HuH-7 (cell line): ENCODE measurements at places on chromosomes 12 and 14.
A peak's percentile ranks its signal among the peaks of the same experiment; 100 is the strongest.

- DNase-seq: no peak
These were observed 34.3 kb downstream of the DHRS2 start for GRCh38 chr14:23670481-23670880.

DNA sequence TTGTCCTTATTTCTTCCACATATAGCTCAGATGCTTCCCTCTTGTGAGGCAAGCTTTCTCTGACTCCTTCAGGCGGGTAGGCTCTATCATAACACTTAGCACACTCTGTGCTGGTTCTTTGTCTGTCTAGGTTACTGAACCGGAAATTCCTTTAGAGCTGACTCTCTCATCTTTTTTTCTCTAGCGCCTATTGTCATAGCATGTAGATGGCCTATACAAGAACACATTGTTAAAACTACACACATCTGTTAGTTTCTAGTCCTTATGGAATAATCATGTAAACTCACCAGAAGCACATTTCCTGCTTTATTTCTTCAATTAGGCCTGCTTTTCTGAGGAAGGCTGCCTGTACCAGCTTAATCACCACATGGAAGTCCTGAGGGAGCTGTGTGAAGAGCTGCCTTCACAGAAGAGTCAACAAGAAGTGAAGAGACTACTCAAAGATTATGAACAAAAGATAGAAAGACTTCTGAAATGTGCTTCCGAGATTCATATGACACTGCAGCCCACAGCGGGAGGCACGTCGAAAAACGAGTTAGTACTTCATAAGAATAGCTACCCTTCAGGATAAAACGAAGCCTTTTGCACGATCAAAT is 143.9 kb downstream of the SYNE2 start:
- DNase-seq: no peak

DNA sequence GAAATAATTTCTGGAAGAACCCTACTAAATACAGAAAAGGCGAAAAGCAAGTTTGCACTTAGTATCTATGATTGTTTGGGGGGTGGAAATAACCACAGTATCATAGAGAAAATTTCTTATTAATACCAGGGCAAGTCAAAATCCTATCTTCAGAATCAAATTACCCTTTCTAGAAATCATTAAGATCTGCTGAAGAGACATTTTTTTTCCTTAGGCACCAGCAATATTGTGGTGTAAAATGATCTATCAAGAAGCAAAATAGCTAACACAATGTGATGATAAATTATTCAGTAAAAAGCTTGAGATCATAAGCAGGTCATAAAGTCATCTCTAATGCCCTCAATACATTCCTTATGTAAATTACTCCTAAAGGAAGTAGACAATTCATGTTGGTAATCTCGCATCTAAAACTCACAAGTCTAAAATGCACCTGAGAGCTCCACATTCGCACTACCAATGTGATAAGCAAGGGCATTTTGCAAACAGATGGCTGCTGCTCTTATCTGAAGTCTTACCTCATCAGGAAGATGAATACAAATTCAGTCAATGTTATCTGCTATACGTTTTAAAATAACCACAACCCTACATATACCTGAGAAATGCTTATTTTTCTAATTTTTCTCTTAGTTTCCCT is 14.6 kb downstream of the HEATR5A start:
- peak; percentile 68 for DNase-seq

GRCh38 chr12:80470403-80470802 is 26.4 kb downstream of the PTPRQ start:
- no peak for DNase-seq

DNA sequence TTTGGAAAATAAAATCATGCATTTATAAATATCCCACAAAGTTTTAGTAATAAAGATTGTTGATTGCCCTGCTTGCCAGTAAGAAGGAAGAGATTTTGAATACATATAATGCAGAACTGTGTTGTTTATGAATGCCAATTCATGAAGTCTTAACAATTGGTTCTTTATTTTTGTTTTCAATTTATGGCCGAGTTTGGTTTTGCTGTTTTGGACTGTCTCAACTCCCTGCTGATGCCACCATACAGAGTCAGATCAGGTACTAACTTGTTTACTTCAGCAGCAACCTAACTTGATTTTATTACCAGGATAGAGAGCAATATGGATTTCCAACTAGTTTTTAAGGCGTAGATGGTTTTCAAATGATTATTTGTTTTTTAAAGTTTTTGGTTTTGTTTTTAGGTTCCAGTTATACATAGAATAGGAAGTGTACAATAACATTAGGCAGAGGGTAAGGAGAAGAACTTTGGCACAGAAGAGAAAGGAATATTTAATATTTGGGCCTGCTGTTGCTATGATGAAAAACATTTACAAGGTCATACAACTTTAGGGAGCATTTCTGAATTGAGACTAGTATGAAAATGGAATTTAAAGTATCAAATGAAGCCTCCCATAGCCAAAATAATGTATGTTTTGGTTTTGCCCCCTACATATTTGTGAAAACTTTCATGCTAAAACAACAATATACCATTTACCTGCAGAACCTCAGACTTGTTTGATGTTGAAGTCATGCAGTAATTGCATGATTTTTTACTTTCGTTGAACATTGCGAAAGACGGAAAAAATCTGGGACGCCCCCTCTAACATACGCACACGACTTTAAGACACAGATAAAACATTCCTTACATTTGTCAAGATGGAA is 904 bp upstream of the FAM177A1 start:
- DNase-seq: no peak

DNA sequence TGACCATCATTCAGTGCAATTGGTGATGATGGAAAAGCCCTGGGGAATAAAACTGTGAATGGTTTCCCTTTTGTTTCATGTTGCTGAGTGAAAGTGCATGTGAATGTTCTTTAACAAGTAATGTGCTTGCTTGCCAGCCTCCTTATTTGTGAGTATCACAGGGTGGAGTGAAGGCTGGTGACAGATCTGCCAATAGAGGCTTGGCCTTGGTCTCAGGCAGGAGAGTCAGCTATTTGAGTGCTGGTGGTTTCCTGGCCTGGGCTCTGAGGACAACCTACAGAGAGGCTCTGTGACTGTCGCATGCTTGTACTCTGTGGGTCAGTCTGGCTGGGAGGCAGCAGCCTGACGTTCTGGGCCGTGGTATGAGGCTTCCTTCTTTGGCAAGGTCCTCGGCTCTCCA is 20.7 kb downstream of the KRT85 start:
- no peak for DNase-seq

DNA sequence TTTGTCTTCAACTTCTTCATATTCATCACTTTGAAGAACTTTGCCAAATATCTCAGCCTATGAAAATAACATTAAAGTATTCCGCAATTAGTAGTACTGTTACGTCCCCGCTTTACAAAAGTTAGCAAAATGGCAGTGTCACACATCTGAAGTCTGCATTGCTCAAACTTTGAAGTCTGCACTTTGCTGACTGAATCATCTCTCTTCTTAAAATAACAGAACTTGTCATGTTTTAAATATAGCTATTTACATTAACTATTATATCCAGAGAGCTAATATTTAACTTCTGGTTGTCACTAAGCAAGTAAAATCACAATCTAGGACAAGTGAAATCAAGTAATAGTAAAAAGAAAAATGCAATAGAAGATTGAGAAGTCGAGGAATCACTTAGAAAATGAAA is 34.5 kb downstream of the IPO8 start:
- no peak for DNase-seq

DNA sequence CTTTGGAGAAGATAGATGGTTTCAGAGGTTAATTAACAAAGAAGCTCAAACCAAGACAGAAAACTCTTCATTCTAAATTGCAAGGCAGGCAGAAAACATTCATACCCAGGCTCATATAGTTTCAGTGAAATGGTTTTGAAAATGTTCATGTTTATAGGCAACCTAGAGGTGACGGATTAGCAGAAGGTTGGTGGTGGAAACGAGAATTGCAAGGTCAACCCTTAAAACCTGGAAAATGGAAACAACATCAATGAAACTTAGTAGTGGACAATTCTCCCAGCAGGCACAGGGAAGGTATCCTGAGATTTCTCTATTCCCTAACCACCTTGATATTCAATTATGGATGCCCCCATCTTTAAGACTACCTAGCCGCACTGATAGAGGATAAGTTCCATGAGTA is 965 bp downstream of the CD163 start:
- DNase-seq: no peak

- peak; percentile 31 for DNase-seq
These were observed 666.6 kb downstream of the NRXN3 start for GRCh38 chr14:78836777-78837176.

DNA sequence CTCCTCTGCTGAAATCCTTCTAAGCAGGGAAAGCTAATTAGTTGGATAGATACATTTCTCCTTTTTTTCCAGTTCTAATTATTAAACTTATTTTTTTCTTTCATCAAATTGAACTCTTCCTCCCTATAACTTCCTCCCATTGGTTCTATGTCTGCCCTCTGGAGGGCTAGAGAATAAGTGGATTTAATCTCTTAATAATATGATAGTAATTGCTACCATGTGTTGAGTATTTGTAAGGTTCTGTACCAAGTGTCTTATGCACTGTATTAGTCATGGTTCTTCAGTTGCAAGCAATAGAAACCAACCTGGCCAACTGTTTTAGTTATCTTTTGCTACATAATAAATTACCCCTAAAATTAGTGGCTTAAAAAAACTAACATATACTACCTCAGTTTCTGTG is 190.5 kb upstream of the PLXNC1 start:
- no peak for DNase-seq

DNA sequence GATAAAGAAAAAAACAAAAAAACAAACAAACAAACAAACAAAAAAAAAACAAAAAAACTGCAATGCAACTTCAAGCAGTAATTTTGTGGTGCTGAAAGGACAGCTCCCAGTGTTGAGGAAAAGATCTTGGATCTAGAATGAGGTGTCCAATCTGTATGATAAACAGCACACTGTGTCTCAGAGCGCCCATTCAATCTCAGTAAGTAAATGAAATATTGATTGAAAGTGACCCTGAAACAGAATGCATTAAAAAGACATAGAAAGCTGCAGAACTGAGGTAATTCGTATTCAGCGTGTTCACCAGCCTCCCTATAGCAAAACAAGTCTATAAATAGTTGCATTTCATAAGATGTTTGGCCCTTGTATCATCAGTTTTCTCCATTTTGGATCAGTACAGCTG is 153.0 kb downstream of the NOVA1 start:
- DNase-seq: no peak

- no peak for DNase-seq
These were observed 3.4 kb downstream of the TEX22 start for GRCh38 chr14:105401699-105402098.

- peak; percentile 23 for DNase-seq
These were observed 79.9 kb downstream of the NEDD1 start for GRCh38 chr12:96986883-96987523.
